AG08395 (cell line): ENCODE measurements at places on chromosomes 1 and 21.

DNA sequence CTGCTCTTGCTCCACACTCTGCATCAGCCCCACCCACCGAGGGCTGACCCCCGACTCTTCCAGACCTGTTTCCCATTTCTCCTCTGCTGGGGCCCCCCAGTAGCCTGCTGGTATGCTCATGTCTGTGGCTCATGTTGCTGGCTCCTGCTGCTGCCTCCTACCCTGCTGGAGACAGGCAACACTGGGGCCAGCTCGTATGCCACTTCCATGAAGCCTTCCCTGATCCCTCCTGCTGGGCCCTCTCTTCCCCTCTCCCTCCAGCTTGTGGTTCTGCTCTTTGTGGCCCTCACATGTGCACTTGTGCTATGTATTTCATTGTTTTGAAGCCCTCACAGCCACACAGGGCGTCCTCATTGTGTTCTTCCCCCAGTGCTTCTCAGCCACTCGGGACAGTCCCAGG lies 40.5 kb downstream of the CNN3 start:
- DNase-seq: no peak

GRCh38 chr1:207844371-207844770 lies 66.6 kb downstream of the CD34 start:
- DNase-seq: no peak

- peak; percentile 35 for DNase-seq
These were observed 251.9 kb downstream of the DPYD start for GRCh38 chr1:97668945-97669344.

DNA sequence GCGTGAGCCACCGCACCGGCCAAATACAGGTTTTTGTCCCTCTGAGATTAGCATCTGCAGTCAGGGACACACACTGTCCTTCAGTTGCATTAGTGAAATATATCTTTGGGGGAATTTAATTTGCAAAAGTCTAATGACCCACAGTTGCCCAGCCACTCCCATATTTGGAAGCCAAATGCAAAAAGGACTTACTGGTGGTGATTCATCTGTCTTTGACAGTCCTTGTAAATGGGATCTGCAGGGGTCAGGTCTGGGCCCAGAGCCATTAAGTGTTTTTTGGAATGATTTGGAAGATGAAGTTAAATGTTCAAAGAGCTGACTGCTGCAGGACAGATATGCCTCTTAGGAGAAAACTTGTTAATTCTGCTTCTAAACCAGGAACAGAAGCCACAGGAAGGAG lies 44.6 kb upstream of the DNASE2B start:
- peak; percentile 36 for DNase-seq

DNA sequence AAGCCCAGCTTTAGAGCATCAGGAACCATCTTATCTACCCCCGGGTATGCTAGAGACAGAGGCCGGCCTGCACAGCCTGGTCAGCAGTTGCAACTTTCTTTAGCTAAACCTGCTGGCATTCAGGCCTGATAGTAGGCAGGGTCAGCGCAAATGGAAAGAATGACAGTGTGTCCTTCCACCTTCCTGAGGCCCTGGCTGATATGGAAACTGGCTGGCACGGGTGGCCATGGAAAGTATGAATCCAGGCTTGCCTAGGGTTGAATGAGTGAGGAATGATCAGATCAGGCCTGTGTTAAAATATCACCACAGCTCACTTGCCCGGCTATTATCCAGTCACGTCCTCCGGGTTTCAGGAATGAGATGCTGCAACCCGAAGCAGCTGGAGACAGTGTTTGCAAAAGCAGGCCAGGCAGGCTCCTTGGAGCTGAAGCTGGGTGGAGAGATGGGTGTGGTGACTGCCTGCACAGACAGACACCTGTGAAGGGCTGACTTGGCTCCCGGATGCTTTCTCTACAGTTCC lies 34.7 kb downstream of the RCAN1 start:
- DNase-seq: no peak

GRCh38 chr21:29133796-29134195 lies 3.4 kb downstream of the MAP3K7CL start:
- no peak for DNase-seq

DNA sequence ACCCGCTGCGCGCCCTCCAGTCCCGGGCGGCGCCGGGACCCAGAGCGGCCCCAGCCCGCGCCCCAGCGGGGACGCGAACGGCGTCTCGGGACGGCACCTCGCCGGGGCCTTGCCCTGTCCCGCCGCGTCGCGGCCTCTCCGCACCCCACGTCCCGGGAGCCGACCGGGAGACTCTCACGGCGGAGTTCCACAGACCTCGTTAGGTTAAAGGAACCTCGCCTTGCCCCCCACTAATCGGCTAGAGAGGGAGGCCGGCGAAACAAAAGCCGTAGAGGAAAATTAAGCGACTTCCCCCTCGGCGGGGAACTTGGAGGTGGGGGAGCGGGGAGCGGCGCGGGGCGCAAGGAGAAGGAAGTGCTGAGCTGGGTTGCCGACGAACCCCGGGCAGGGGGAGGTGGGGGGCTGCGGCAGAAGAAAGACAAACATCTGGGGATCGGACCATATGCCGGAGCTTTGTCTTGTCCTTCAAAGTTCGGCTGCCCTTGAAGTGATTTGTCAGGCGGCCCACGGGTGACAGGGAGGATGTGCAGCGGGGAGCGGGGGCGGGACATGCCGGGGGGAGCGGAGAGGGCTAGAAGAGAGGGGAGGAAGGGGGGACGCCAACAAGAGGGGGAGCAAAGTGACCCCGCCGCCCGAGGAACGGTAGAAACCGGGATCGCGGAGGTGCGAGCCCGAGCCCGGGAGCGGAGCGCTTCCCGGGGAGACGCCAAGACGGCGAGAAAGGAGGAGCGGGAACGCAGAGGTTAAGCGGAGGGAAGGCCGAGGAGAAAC lies 120.0 kb upstream of the RRP15 start:
- peak; percentile 9 for DNase-seq

DNA sequence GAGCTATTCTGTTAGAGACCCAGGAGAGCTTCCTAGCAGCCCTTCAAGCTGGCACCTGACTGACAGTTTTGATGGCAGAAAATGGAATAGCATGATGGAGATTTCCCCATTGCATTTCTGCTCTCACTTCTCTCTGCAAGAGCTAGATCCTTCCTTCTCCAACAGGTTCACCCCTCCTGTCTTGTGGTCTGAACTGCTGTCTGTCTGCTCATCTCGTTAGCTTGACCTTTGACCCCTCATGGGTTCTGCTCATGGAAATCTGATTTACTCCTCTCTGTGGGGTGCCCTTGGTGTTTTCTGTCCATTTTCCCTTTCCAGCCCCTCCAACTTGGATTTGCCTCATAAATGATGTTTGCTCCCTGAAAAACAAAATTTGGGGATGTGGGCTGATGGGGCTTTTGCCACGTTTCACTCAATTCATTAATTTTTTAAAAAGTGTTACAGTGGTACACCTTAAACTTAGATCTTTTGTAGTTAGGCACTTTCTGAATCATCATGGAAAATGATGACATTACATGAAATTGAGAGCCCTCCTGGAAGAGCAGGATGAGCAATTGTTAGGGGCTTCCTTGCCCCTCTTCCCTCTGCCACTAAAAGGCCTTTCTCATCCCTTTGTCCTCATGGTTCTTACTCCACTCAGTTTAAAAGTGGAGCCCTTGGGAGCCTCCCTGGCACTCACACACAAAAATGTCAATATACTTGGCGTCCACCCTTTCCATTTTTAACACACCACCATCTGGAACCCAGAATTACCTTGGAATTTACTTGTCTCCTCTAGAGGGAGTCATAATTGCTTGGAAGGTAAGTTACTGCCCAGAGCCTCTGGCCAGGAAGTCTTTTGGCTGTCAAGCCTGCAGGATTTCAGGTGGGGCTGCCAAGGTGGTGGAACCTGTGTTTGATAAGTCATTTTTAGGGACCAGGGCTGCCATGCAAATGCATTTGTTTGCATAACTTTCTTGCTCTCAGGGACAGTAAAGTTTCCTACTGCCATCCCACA lies 31.9 kb upstream of the IL19 start:
- peak; percentile 49 for DNase-seq

GRCh38 chr1:76725864-76726619 lies 141.2 kb upstream of the ST6GALNAC5 start:
- DNase-seq: peak; percentile 30

DNA sequence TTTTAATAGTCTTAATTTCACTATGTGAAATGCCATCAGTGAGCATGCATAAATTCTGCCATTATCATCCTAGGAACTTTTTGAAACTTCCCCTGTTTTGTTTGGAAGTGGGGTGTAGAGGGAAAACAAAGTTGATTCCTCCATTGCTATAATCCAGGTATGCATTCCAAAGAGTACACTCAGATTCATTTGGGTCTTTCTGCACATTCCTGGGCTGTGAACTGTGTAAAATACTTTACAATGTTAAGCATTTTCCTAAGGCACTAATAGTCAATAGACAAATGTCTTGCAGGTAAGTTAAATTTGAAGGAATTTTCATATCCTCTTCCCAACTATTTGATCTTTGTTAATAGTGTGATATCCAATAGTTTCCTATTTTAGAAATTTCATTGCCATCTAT lies 36.2 kb downstream of the SGIP1 start:
- no peak for DNase-seq

DNA sequence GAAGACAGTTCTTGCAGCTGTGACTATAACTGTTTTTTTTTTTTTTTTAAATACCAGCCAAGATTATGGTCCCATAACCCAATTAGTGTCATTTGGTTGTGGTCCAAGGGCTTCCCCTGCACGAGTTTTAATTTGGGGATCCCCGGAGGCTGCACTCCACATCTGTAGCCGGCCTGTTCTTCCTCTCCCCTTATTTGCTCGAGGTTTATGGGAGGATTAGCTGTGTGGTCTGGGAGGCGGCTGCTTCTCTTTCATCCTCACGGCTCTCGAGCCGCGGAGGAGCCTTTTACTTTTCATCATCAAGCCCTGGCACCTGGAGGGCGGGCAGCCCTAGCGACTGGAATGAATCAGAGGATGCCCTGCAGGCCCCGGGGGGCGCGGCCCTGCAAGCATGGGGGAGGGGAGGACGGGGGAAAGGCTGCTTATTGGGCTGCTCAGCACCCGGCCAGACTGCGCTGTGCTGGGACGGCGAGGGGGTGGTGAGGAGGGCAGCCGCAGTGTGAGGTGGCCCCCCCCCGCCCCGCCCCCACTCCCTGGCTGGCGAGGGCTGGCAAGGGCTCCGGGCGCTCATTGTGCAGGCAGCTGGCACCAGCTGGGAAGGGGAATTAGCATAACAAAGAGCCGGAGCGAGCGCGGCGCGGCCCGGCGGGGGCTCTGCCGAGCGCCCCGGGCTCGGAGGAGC lies 18.5 kb downstream of the SERTAD4 start:
- no peak for DNase-seq

DNA sequence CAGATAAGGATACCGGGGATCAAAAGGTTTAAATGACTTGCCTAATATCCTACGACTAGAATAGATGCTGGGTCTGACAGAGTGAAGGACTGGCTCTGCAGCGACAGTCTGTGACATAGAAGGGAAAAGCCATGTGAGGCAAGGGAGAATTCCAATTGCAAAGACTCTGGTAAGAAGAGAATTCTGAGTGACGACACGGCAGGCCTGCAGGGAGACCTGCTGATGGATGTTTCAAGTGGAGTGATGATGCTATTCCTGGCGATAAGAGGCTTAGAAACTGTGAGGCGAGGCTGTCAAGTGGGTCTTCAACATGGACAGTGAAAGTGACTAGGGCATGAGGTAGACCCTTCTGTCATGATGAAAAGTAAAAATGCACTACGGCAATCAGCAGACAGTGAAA lies 176.6 kb upstream of the PBX1 start:
- DNase-seq: no peak
